ENCODE measurements at places on chromosomes 7 and 10.

- DNase-seq, result no peak
Observed at GRCh38 chr7:51075681-51076580, 240.7 kb downstream of the COBL start.

GRCh38 chr10:130491693-130492050 lies 355.5 kb downstream of the GLRX3 start:
- DNase-seq, result no peak

- no peak for DNase-seq
Observed at GRCh38 chr10:114057855-114058254, 14.2 kb downstream of the ADRB1 start.

DNA sequence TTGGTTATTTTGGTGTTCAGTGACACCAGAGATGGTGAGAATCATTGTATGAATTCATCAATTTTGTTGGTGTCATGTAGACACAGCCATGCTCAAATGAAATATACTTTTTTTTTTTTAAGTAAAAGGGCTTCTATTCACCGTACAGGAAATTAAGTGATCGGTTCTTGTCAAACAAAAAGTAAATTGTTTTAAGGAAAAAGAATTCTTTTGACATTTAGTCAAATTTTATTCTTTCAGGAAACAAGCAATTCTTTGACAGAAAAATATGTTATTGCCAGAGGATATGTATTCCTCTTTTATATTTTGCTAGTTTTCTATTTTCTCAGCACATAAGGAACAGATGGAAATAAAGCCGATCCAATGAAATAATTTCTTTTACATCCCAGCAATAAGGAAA lies 551.9 kb downstream of the MAGI2 start:
- no peak for DNase-seq

GRCh38 chr10:133373174-133374090 lies at the start of gene ECHS1:
ECHS1 (minus strand) TSS chr10:133373354; CDS start chr10:133373333, 21 bp downstream.
- DNase-seq, result peak; percentile 85

GRCh38 chr10:13614530-13615332 lies 28.0 kb downstream of the PRPF18 start:
- no peak for DNase-seq
